ENCODE measurements at places on chromosomes 4 and X.

DNA sequence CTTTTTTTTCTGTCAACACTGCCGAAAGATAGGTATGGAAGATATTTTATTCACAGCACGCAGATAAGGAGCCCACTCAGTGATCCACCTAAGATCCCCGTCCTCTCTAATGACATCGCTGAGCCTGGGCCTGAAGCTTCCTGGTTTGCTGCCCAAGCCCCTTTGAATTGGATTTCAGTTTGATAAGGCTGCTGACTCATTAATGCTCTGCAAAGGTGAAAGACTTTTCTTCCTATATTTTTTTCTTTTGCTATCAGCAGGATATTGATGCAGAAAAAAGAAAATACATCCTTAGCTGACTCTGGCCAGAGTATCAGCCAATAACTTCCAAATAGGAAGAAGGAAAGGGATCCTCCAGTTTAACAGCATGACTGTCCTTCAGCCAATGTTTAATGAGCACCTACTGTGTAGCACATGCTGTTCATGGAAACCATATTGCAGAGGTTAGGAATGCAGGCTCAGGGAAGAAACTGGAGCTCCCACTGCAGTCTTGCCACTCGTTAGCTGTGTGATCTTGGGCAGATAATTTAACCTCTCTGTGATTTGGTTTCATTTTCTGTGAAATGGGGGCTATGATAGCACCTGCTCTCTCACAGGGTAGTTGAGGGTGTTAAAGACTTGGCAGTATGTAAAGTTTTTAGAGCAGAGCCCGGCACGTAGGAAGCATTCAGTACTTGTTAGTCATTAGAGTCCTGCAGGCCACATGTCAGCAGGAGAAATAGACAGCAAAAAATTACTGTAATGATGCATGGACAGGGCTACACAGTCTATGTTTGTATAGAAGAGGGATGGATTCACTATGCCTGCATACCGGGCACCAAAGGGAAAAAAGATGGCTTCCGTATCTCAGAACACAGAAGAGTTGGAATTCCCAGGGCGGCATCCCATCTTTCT, 39.3 kb downstream of the EVC start:
- DNase-seq = peak; percentile 58

- DNase-seq = peak; percentile 13
Observed at GRCh38 chr4:74823194-74823593, 28.9 kb upstream of the BTC start.

DNA sequence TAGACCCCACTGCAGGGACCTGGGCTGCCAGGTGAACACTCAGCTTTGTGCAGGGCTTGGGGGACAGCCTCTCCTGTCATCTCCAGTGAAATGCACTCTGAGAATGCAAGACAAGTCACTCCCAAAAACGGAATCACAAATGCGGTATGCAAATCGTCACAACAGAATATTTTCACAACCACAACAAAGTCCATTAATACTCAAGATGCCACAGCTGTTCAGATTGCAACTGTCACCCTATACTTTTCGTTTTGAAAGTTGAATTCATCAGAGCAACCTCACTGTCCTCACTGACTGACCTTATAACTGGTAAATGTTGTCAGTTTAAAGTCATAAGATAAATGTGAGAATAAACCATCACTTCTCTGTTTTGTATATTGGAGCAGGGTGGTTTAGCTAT, 16.6 kb downstream of the JAKMIP1 start:
- DNase-seq = no peak

DNA sequence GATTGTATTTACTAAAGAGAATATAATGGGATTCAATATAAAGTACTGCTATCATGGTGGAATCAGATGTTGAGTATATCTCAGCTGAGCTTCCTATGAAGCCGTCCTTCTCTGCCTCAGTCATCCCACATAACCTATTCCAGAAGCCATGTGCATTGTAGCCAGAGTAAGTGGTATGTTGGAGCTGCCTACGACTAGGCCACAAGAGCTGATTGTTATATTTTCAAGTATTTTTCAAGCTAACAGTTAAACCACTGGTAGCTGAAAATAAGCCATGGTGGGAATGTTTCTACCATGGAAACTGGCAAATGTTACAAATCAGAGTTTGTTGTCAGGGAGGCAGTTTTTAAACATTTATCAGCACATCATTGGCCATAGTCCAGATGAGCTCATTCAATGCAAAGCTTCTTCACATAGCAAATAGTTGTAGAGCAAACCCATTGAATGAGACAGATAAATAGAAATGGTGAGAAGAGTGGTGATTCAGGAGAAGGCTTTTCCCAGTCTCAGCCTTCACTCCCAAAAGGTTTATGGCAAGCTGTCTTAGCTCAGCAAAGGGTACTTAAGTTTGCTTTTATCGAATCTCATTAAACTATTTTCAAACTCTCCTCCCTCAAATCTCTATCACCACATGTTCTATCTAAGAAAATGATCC, 436.4 kb downstream of the PCDH19 start:
- DNase-seq = no peak

GRCh38 chr4:80301884-80302283, 33.6 kb upstream of the CFAP299 start:
- no peak for DNase-seq

DNA sequence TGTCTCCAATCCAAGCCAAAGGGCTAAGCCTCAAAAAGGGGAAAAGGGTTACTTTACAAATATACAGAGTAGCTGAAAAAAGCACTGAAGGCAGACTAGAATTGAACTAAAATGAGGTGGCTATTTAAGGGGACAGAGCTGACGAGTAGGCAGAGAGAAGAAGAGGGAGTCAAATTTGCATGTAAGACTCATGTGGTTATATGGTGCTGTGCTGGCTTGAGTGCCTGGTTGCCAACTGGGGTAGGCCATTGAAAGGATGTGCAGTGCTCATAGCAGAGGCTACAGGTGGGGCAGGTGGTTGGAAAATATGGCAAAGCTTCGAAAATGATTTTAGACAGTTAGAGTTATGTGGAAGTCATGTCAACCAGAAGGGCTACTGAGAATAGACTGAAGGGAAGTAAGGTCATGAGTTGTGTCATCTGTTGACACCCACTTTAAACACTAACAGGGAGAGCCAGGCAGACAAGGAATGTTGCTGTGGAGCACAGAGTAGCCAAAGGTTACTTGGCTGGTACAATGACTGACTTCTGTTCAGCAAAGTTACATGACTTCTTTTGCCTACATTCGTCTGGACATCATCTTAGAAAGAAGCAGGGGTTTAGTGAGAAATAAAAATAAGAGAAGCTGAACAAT, 1210.4 kb downstream of the ADGRL3 start:
- DNase-seq = no peak

- DNase-seq = no peak
Observed at GRCh38 chrX:68842781-68843581, 14.2 kb downstream of the EFNB1 start.

DNA sequence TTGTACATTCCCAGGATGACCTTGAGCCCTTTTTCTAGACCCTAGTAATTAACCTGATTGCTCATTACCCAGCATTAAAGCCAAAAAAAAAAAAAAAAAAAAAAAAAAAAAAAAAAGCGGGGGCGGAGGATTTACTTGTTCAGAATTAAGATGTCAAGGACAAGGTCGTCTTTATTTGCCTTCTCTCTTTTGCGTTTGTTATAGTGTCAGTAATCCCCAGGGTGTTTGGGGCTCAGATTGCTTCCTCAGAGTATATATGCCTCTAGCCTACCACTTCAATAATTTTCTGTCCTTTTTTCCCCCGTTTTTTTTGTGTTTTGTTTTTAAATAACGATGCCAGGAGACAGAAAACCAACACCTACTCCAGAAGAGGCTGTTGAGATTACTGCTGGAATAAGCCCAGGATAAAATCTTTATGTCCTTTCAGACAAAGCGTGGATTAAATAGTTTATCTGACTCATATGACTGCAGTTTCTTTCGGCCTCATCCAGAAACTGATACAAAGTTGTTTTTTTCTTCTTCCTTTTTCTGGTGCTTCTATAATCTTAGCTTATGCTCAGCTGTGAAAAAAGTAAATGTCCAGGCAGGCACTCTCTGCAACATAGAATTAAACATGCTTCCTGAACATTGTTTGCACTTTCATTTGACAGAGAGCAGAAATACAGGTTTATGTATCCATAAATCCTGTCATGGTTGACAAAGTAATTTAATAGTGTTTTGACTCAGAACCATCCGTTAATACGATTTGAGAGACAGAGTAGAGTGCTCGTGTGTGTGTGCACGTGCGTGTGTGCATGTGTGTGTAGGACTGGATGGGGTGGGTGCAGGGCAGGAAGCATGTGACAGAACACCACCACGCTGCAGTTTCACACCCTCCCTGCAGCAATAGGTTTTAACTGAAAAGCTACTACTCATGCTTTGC, 138.6 kb downstream of the AFF1 start:
- no peak for DNase-seq
